HTR-8/SVneo (cell line): ENCODE measurements at places on chromosomes 12 and 14.

DNA sequence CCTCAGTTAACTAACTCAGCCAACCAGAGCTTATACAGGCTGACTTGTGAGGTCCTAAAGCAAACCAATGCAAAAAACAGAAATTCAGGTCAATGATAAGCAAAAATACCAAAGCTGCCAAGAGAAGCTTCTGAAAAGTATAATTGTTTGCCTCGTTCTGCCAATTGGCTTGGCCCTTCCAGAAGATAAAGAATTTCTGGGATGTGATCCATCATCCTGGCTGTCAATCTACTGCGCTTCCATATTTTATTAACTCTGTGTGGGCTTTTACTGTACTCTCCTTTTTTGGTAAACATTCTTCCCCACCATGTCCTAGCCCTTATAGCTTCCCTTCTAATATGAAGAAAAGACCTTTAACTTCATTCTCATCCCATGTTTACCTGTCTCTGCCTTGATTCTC is 387.9 kb downstream of the TMEM117 start:
- DNase-seq: no peak

- no peak for DNase-seq
Observed at GRCh38 chr14:86221755-86222154, 691.8 kb downstream of the FLRT2 start.

GRCh38 chr12:120314220-120314619 is 12.1 kb downstream of the SIRT4 start:
- no peak for DNase-seq

GRCh38 chr12:106581543-106582248 is 1.1 kb upstream of the RFX4 start:
- no peak for DNase-seq

GRCh38 chr12:111440152-111440551 is 34.4 kb downstream of the SH2B3 start:
- DNase-seq: no peak

DNA sequence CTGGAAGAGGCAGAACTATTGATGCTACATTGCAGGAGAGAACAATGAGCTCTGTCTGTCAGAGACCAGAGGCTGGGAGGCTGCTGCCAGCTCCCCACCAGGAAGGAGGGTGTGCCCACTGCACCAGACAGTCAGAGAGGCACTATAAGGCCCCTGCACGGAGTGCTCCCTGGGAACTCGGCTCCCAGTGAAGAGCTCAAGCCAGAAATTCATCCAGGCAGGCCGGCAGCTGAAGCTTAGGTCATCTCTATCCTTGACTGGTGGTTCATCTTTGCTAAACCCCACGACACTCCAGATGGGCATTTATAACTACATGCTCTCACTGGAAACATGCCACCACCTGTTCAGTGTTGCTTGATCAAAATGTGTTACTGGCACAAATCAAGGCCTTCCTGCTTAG is 65.1 kb upstream of the GPATCH2L start:
- DNase-seq: no peak

GRCh38 chr12:106045251-106045674 is 93.5 kb downstream of the NUAK1 start:
- DNase-seq: no peak

DNA sequence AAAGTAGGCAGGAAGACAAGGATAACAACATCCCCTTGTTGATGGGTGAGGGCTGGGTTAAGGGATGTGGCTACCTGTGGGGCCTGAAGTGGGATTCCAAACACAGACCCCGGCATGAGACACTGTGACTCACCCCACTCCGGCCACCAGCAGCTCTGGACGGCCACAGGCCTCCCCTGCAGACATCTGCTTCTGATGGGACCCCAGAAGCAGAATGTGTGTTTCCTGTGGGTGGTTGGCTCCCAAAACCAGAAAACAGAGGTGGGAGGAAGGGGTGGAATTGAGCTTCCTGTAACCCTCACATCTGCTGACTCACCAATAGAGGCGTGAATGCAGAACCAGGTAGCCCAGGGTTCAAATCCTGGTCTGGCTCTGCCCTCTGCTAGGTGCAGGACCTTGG is 216.6 kb upstream of the PWP1 start:
- DNase-seq: no peak

GRCh38 chr12:3195337-3195736 is 118.2 kb downstream of the TSPAN9 start:
- DNase-seq: no peak

DNA sequence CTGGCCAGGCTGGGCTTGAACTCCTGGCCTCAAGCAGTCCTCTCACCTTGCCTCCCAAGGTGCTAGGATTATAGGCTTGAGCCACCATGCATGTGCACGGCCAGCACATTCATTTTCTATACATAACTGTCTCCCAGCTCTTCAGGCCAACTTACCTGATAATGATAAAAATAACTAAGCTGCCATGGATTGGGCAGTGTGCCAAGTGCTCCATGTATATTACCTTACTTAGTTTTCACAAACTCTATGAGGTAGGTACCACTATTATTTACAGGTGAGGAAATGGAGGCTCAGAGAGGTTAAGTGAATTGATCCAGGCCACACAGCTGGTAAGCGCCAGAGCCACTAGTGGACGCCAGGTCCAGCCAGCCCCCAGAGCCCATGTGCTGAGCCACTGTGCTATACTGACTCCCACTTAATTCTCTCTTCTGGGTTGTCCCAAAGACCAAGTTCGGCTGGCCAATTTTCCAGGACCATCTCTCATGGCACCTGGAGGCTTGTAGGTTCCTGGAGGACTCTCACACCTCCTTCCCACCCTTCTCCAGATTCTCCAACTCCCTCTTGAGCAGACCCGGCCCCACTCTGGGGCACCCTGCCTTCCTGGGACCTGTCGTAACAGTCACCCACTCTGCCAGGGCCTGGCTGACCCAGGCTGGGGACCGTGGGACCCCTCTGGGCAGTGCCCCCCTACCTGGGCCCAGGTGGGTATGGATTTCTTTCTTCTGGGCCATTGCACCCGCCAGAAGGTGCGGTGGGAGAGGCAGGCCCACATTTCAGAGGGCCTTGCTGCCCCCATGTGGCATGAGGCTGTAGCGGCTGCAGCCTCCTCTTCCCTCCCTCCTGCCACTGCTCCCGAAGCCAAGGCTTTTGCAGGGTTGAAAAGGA is 30.2 kb upstream of the CIPC start:
- peak; percentile 83 for DNase-seq

- peak; percentile 58 for DNase-seq
Observed at GRCh38 chr12:124727264-124727800, 136.3 kb downstream of the SCARB1 start.
